Activated CD4-positive, CD25-positive, alpha-beta regulatory T cell (primary cell): ENCODE measurements at places on chromosomes 16 and 17.

DNA sequence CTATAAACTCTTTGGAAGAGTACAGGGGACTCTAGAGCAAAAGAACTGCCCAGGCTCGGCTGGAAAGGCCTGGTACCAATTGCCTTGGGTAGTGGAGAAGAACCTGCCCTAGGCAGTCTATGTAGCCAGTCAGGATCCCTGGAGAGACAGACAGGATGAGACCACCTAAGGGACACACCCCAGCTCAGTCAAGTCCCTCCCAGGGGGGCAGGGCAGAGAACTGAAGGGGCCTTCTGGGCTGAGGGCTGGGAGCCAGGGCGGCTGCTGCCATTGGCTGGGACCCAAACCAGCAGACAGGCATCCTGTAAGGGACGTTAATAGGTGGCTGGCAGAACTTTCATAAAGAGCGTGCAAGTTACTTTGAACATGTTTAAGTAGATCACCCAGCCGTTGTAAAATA is 12.8 kb upstream of the SLC38A8 start:
- DNase-seq, result no peak

GRCh38 chr16:31141489-31142108 is 6.1 kb upstream of the PRSS8 start:
- no peak for DNase-seq

DNA sequence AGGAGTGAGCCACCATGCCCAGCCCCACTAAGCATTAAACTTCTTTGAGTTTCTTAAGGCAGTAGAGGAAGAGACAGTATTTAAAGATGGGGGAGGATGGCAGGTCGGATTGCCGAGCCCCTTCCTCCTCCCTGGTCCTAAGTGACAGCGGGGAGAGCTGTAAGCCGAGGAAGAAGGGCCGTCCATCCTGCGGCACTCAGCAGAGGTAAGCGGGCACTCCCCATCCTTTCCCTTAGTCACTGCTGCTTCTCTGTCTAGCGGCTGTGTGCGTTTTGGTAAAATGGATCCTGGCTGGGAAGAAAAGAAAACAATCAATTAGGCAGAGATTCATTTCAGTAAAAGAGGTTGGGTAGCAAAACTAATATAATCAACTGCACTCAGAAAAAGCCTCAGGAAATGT is 13.9 kb downstream of the DNAAF1 start:
- no peak for DNase-seq

DNA sequence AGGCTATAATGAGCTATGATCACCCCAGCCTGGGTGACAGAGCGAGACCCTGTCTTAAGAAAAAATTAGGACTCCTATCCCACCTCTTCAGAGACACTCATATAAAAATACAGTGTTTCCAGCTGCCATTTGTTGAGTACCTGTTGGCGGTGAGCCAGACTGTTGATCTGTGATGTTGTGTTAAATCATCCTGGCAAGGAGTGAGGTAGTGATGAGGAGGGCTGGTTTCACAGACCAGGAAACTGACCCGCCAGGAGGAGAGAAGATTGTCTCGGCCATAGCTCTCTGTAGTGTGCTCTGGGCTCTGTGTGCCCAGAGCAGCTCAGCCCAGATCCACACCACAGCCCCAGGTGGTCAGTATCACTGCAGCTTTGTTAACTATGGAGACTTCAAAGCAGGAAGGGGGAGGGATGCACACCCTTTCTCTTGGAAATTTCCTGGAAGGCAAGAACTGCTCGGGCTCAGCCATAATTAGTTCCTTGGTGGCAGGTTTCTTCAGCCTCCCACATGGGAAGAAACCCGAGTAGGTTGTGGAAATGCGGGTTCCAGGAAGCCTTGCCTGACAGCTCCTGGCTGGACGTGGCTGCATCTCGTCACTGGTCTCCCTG is 343.0 kb downstream of the SNX29 start:
- DNase-seq, result no peak

- DNase-seq, result no peak
Observed at GRCh38 chr16:84091460-84091859, 25.3 kb downstream of the MBTPS1 start.

DNA sequence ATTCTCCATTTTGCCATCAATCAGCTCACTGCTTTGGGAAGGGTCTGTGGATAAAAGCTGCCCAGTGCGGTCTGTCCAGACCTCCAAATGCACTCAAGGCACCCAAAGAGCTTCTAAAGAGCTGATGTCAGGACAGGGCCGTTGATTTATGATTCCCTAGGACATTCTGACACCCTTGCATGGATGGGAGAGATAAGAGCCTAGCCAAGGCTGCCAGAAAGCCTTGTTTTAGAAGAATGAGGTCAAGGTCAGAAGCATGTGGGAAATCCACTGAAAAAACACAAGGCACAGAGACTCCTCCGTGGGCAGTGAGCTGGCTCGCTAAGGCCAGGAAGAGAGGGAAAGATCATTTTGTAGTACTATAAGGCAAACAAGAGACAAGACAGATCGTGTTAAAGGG is 214.0 kb downstream of the CDH11 start:
- no peak for DNase-seq

DNA sequence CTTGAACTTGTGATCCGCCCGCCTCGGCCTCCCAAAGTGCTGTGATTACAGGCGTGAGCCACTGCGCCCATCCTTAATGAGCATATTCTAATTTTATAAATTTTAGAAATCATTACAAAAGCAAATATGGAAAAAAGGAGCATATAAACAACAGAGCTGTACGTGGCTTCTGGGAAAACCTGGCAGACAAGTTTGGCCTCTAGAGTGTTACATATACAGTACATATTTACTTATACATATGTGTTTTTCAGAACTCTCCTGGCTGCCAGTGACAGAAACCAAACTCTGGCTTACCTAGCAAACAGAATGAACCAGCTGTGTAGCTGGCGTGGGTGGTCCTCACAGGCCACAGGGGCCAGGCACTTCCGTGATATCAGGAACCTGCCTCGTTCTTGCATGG is 10.1 kb downstream of the DRC3 start:
- no peak for DNase-seq

DNA sequence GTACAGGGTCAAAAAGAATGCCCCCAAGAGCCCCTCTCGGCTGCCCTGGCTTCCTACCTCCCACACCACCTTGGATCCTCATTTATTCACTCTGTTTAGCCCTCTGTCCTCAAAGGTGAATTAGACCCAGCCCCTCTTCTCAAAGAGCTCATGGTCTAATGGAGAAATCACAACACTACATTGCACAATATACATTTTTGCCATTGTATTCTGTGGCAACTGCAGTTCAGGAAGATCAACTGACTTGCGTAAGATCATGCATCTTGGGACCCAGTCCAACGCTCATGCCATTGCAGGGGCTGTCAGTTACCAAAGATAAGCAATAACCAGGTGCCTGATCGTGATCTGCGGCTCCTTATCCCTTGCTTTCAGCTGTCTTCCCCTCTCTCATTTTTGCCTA is 1.4 kb downstream of the KRT38 start:
- DNase-seq, result no peak

- no peak for DNase-seq
Observed at GRCh38 chr16:820748-821147, 20.2 kb upstream of the GNG13 start.

- no peak for DNase-seq
Observed at GRCh38 chr16:85215478-85216118, 103.3 kb upstream of the CIBAR2 start.

- no peak for DNase-seq
Observed at GRCh38 chr16:84617041-84617790, 662 bp downstream of the COTL1 start.

DNA sequence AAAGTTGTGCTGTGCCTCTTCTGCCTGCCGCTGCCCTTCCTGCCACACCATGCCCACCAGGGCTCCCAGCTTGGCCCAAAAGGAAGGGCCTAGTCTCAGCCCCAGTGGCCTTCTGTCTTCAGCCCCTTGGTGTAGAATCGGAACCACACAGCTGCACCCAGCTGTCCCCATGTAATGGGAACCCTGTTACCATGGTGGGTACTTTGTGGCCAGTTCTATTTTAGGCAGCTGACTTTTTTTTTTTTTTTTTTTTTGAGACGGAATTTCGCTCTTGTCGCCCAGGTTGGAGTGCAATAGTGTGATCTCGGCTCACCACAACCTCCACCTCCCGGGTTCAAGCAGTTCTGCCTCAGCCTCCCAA is 163.3 kb upstream of the GSE1 start:
- DNase-seq, result no peak

DNA sequence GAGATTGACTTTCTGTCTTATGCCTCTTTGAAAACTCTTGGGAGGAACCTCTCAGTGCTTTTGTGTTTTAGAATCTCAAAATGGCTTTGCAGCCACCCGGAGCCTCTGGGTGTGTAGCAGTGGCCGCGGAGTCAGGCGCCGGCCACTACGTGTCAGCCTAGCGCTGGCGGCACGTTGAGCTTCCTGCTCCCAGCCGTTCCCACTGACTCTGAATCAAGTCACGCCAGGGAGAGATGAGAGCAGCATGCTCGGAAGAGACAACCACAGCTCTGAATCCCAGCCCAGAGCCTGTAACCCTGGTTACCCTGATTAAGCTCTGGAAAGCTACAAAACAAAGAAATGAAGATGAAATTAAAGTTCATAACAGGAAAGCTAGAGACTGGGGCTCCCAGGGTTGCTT is 97.4 kb upstream of the CACNG5 start:
- no peak for DNase-seq
